Spleen (tissue), 13 donors: ENCODE measurements at places on chromosomes 6 and 20. TPM values are rescaled to one million over a fixed set of nuclear protein-coding genes. Genes with fewer than 3 reads are reported as not detected.

Gene SASH1
- total RNA-seq = 59.6 TPM

Gene FAM209B
- not detected for total RNA-seq

Gene C6orf163
- total RNA-seq = 2.9 TPM

Gene INSM1
- total RNA-seq = not detected

Gene MEP1A
- not detected for total RNA-seq

Gene ZNF831
- total RNA-seq = 7.8 TPM

Gene C6orf141
- not detected for total RNA-seq

Gene CFAP206
- not detected for total RNA-seq

Gene UBE2V1
- 110 TPM for total RNA-seq

Gene ZNF391
- 4.9 TPM for total RNA-seq
